Activated CD4-positive, alpha-beta T cell treated with anti-CD3 and anti-CD28 coated beads, Interleukin-2, amount 50 U/mL, for 48 hours (primary cell): ENCODE measurements at places on chromosomes 12 and 14.

DNA sequence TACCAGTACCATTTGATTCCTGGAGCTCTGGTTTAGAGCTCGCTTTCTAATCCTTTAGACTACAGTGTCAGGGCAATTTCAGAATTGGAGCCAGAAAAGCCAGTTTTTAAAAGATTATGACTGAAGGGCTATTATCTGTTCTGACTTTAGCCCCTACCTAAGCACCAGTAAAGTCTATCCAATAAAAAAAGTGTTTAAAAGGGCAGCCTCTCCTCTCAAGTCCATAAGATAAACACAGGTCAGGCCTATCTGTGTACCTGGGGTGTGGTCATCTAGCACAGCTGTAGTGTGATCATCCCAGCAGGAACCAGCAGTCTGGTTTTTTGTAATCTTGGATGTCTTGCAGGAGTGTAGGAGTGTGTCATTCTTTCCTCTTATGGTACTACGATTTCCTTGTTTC, 6.6 kb downstream of the APPL2 start:
- DNase-seq: no peak

- no peak for DNase-seq
Measured at GRCh38 chr14:75470238-75470797, 42.5 kb downstream of the JDP2 start.

DNA sequence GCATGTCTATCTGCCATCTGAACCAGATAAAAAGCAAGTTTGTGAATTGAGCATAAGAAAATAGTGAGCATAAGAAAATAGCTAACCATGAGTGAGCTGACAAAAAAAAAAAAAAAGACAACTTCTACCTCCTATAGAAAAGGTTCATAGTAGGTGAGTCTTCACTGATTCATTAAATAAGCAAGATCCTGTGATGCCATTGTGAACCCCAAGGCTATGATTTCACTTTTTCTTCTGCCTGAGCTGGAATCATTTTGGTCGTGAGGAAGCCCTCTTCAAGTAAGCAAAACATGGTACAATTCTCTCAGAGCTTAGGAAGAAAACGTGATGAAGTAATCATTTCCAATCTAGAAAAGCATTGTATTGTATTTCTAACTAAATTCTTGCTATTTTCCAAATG, 1.2 kb downstream of the PIK3C2G start:
- DNase-seq: no peak

DNA sequence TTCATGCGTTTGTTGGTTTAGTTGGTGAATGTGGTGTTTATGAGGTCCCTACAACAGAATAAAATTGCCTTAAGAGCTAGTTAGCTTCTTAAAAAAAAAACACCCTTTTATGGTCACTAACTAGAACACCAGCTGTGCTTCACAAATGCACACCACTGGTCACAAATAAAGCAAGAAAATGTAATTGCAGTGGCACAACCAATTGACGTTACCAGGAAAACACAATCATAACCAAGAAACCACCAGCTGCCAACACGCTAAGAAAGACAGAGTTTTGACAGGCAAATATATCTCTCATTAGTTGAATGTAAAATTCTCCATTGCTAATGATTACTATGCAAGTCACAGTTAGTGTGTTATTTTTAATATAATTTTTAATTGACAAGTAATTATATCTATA, 389.9 kb downstream of the ADAMTS20 start:
- no peak for DNase-seq

- DNase-seq: no peak
Measured at GRCh38 chr12:52433501-52434080, 580 bp downstream of the KRT75 start.

DNA sequence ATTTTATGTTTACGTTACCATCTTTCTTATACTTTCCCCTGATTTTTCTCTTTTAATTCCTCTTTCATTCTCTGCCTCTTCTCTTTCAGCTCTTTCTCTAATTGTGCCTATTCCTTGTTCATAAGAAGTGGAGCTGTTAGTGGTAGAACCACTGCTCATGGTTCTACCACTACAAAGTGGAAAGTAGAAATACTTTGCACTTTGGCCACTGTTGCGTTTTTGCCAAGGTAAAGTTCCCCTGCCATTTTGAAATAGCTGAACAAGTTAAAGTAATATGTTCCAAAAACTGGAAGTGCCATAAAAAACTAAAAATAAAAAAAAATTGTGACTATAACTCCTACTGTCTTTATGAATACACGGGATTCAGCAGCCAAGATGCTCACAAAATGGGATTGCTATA, 130.6 kb downstream of the MON2 start:
- no peak for DNase-seq

DNA sequence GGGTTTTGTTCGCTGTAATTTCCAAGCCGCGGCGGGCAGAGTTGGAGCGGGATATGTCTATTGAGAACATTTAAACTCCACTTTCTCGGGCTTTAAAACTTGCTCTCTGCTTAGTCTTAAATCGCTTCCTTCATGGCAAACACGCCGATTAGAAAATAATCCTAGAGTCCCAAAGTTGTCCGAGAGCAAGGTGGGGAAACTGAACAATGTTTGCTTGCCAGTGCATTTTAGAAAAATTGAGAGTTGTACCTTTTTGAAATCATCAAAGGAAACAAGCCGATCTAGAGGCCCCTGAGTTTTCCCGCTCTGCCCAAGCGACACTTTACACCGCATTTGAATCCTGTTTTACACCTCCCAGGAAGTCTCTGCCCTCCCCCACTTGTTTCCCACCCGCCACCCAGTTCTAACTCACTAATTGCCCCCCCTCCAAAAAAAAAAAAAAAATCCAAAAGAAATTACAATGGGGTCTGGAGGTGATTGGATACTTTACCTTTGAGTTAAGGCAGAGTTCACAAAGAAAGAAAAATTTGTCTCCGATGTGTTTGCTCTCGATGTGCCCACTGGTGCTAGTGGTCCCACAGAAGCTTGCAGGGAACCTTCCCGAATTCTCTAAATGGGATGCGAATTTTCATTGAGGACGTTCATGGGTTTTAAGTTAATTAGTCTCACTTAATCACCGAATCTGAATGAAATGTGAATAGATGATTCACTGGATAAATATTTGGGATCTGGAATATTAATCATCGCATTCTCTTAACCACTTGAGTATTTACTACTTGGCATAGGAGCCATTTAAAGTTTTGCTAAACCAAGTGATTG, 2.3 kb downstream of the HMGA2 start:
- no peak for DNase-seq

GRCh38 chr12:93360688-93361087, 17.0 kb upstream of the NUDT4 start:
- no peak for DNase-seq

DNA sequence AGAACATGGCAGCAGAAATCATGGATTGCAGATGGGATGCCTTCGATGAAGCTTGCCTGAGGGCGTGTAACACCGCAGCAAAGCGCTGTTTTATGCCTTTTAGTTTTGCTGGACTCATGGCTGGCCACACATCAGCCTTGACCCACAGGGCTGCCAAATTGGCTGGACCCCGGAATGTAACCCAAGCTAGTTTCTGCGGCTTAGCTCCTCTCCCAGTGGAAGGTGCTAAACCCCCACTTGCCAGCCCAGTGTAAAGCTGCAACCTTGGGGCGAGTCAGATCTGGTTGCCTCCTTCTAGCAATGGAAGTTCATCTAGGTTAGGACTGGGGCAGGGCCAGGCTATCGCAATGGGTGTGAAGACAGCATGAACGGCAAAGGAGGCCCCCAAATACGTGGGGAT, 38.3 kb downstream of the MEG3 start:
- DNase-seq: no peak

DNA sequence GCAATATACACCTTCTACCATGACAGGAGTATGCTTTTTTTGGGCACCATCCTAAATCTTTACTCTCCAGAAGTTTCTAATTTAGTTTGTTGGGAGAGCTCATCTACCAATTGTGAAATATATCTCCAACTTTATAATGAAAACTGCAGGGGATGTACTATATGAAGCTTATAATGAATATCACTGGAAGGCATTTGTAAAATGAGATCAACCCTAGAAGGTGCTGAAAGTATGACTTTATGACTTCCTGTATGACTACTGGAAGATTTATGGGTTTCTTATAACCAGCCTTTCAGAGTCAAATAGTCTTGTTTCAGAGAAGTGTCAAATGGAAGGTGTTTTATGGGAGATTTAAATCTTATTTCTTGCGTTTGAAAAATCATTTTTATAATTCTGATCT, 122.9 kb downstream of the MYRFL start:
- DNase-seq: no peak

DNA sequence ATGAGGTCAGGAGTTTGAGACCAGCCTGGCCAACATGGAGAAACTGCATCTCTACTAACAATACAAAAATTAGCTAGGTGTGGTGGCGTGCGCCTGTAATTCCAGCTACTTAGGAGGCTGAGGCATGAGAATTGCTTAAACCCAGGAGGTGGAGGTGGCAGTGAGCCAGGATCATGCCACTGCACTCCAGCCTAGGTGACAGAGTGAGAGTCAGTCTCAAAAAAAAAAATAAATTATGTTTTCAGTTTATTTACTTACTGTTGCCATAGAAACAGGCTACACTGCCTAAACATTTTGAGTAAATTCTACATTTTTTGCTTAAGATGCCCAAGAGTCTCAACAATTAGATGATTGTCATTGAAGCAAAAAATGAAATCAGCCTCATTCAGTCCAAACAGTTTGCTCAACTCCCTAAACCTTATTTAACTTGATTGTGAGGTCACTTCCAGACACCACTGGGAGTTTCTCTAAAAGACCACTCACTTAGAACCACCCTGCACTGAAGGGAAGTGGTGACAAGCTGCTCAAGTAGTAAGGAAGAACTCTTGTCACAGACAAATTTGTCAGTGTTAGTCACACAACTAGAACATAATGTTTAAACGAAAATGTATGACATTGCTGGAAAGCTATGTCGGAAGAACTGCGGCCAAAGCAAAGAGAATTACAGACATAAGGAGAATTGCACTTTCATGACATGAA, 9.8 kb upstream of the GNPNAT1 start:
- no peak for DNase-seq

- DNase-seq: no peak
Measured at GRCh38 chr14:91654836-91655235, 77.0 kb downstream of the CATSPERB start.

- no peak for DNase-seq
Measured at GRCh38 chr12:64895526-64895925, 71.1 kb downstream of the TBC1D30 start.
